ENCODE measurements at places on chromosomes 1 and 21.
A peak's percentile ranks its signal among the peaks of the same experiment; 100 is the strongest.

- DNase-seq: no peak
Measured at GRCh38 chr21:38842079-38842478, 36.4 kb downstream of the ETS2 start.

- DNase-seq: no peak
Measured at GRCh38 chr1:17970757-17971156, 136.8 kb upstream of the IGSF21 start.

DNA sequence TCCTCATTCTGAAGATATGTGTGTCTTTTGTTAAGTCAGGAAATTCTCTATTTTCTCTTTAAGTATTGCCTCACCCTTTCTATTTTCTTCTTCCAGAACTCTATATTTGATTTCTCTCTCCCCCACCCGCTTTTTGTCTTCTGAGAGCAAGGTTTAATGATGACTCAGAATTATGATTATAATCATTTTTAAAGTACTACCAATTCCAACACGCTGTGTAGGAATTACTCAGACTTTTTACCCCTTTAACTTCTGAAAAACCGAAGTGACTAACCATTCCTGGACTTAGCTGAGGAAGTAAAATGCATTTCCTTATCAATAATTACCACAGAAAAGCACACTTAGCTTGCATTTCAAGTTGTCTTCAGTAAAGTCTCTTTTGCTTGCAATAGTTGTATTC lies 20.8 kb upstream of the SCYL3 start:
- no peak for DNase-seq

GRCh38 chr1:107430540-107431228 lies 289.8 kb downstream of the NTNG1 start:
- DNase-seq: peak; percentile 13

GRCh38 chr1:221166559-221167318 lies 287.5 kb downstream of the HLX start:
- DNase-seq: no peak

DNA sequence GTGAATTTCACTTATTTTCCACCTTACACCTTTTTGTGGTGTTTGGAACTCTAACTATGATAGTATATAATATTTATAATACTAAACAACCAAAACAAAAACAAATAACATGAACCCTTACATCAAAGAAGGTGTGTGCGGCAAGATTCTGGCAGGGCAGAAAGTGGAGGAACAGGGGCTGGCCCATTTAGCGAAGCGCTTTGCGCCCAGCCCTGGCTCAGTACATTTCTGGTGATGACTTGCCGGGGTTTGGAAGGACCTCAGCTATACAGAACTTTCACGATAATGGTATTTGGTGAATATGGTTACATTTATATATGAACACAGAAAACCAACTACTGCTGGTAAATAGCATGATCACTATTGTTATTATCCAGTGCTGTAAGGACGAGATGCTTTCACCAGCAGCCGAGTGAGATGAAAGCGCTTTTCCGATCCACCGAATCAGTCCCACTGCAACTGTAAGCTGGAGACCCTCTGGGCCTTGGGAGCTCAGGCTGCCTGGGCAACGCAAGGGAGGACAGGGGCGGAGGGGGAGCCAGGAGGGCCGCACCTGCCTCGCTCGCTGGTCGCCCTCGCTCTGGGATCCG lies 63.9 kb downstream of the CD247 start:
- no peak for DNase-seq

GRCh38 chr21:38773099-38774061 lies 32.3 kb upstream of the ETS2 start:
- no peak for DNase-seq

Measured in renal cortex interstitium (tissue), 15 donors.